ENCODE measurements at places on chromosomes 5 and 9. TPM values are rescaled to one million over a fixed set of nuclear protein-coding genes. Genes with fewer than 3 reads are reported as not detected.

The CARD9 gene
- under 0.01 TPM for total RNA-seq

The PCDHB10 gene
- total RNA-seq: 14.5 TPM

The GLRX gene
- 8.4 TPM for total RNA-seq

The ERAP2 gene
- total RNA-seq: 0.98 TPM

The CFAP157 gene
- under 0.01 TPM for total RNA-seq

The CDX1 gene
- not detected for total RNA-seq

The FBXL7 gene
- 3.9 TPM for total RNA-seq

The PDLIM7 gene
- total RNA-seq: 10.3 TPM

The FCN2 gene
- total RNA-seq: not detected

The SLCO4C1 gene
- 0.49 TPM for total RNA-seq

The PCDHB11 gene
- total RNA-seq: 8.9 TPM

The C8G gene
- not detected for total RNA-seq

The BBLN gene
- total RNA-seq: 44.7 TPM

The CD72 gene
- total RNA-seq: 0.49 TPM

The QRFP gene
- total RNA-seq: not detected

The RMND5B gene
- total RNA-seq: 16.7 TPM

The FAM169A gene
- total RNA-seq: 55.1 TPM

The KIF2A gene
- 274 TPM for total RNA-seq

The F2R gene
- 25.1 TPM for total RNA-seq

The OR1L4 gene
- total RNA-seq: not detected

The KIF24 gene
- 1.2 TPM for total RNA-seq

The PTGER4 gene
- total RNA-seq: 0.98 TPM

The F2RL2 gene
- total RNA-seq: 0.49 TPM

The REEP5 gene
- total RNA-seq: 78.9 TPM

The RPL12 gene
- 558 TPM for total RNA-seq

The CNTLN gene
- total RNA-seq: 13.5 TPM

The HAVCR2 gene
- total RNA-seq: 3.9 TPM

The SETX gene
- 69.1 TPM for total RNA-seq

The AFAP1L1 gene
- total RNA-seq: 5.2 TPM

The STPG3 gene
- not detected for total RNA-seq

The FABP6 gene
- total RNA-seq: 2.2 TPM

The CCNI2 gene
- total RNA-seq: under 0.01 TPM

The URM1 gene
- total RNA-seq: 15.2 TPM

The OXCT1 gene
- 52.9 TPM for total RNA-seq

The PDE6A gene
- total RNA-seq: not detected

The ADAMTS6 gene
- total RNA-seq: 8.6 TPM

The PALM2AKAP2 gene
- 2.5 TPM for total RNA-seq

The FOXD4L5 gene
- total RNA-seq: not detected
